Amygdala (tissue), 56 donors: ENCODE measurements at places on chromosomes 6 and 20.

DNA sequence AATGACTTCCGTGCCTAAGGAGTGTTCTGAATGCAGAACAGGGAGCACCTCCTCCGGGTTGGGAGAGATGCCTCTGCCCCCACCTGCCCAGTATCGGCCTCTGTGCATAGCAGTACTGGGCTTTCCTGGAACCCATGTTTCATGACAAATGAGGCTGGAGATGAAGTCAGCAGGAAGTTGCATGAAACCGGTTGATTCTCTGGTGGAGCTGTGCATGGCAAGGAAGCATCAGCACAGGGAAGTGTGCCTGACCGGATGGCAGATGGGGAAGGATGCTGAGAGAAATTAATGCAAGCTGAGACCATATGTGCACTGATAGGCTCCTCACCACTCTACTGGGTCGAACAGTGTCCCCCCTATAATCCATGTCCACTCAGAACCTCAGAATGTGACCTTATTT lies 155.5 kb downstream of the CDH26 start:
- DNase-seq, result no peak

GRCh38 chr6:163559661-163560060 lies 145.1 kb downstream of the QKI start:
- DNase-seq, result no peak

GRCh38 chr20:35004749-35005462 lies 49.2 kb downstream of the MYH7B start:
- DNase-seq, result no peak

DNA sequence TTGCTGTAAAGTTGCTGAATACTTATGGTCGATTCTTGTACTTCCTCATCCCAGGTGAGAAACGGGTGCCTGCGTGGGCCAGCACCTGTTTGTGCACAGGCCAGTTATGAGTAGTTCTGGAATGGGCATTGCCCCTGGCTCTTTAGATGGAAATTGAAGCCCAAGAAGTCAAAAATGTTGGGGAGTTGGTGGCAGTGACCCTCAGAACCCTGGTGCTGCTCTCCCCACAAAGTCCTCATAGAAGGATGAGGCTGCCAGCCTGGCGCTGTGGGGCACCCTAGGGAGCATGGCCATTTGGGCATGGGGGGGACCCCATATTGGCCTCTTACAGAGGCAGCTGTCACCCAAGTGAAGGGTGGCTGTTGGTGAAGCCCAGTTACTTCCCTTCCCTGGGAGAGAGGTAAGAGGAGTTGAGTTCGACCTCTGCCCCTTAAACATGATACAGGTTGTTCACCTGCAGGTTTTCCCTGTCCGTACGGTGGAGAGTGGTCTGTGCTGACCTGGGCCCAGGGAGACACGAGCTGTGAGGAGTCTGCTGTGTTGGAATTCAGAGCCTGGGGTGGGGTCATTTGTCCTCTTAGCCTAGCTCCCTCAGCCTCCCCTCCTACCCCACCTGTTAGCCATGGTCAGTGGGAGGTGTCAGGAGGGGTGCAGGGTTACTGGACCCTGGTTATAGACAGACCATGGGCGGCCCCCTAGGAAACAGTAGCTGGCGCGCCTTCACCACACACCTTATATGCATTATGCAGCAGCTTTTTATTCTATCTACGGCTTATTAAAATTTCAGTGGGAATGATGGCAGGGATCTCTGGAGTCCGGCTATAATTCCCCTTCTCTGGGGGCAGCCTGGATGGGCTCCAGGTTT lies 4.9 kb downstream of the HMGA1 start:
- DNase-seq, result no peak

- DNase-seq, result no peak
These were observed 104.8 kb upstream of the SIRPA start for GRCh38 chr20:1790386-1790785.

GRCh38 chr6:96675597-96675996 lies 112.7 kb downstream of the FHL5 start:
- no peak for DNase-seq

- DNase-seq, result no peak
These were observed 310.7 kb downstream of the EYA4 start for GRCh38 chr6:133551847-133552341.

GRCh38 chr20:53522696-53523095 lies 70.9 kb downstream of the ZNF217 start:
- DNase-seq, result no peak

DNA sequence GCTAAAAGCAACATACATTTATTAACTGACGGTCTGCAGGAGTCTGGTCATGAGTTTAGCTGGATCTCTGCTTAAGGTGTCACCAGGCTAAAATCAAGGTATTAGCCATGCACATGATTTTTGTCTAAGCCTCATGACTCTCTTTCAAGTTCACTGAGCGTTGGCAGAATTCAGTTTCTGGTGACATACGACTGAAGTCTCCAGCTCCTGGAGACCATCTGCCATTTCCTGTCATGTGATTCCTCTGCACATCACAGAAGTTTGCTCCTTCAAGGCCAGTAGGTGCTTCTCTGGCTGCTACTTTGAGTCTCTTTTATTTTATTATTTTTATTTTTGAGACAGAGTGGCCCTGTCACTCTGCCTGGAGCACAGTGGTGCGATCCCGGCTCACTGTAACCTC lies 148.4 kb upstream of the EYA4 start:
- DNase-seq, result no peak

- peak; percentile 41 for DNase-seq
These were observed 67.4 kb downstream of the ALDH8A1 start for GRCh38 chr6:134882426-134883038.
